ENCODE measurements at places on chromosomes 5 and 9.

- DNase-seq, result no peak
Observed at GRCh38 chr9:127225801-127226625, 38.6 kb upstream of the GARNL3 start.

DNA sequence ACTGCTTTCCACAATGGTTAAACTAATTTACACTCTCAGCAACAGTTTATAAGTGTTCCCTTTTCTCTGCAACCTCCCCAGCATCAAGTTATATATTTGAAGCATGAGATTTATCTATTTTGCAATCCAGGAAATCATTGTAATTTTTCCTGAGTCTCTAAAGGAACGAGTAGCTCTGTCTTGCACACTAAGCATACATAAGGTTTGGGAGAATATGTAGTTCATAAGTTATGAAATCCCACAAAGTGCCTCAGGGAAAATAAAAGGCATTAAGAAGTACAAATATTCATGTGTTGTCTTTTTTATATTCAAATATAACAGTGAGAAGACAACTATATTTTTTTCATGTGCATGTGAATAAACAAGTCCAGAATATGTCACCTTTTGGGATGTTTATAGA is 377.1 kb upstream of the RORB start:
- DNase-seq, result no peak

- DNase-seq, result no peak
Observed at GRCh38 chr5:54455413-54456157, at the start of gene HSPB3. Gene HSPB3, plus strand, starts transcription at chr5:54455699. Its CDS starts 91 bp downstream, at chr5:54455790.

DNA sequence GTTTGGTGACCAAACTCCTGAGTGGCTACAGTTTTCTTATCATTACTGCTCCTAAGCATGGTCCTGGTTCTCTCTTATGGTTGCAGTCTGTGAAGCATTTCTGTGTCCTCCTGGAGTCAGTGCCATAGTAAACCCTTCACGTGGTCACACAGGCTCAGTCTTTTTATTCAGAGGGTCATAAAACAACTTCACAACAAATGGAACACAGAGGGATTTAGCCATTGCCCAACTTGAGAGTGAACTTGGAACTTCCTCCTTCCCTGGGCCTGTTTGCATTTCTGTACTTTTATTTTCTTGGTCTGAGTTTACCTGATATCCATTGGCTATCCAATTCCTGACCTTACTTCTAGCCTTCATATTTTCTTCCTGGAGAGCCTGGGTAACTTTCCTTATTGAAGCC is 144.9 kb downstream of the CCDC192 start:
- no peak for DNase-seq

DNA sequence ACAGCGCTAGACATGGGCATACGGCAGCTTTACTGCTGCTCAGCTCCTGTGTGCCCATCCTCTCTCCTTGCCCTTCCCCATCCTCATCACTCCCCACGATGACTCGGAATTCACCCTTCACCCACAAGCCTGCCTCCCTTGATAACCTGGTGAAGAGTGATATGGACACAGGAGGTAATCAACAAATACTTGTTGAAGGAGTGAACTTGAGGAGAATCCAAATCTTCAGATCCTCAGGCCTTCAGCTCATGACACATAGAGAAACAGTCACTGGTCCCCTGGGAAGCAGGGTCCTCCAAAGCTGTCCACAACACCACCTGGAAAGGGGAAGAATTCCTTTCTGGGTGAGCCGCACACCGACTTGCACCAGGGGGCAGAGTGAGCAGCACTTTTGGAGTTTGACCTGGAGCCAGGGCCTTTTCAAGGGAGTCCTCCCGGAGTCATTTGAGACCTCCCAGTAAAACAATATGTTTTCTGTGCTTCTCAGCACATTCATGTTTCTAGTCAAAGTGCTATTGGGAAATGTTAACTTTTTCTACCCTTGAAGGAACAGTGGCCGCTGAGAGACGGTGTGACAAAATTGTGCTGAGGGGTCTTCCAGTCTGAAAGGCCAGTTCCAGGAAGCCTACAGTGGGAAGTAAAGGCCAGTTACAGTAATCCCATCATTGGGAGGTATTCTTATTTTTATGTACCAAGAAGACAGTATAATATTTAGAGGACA is 332.3 kb downstream of the CWC27 start:
- DNase-seq, result peak; percentile 11

- DNase-seq, result no peak
Observed at GRCh38 chr5:170442391-170442790, 53.2 kb upstream of the KCNMB1 start.

GRCh38 chr5:68673106-68673822 is 420.6 kb upstream of the SLC30A5 start:
- DNase-seq, result no peak

GRCh38 chr5:172043865-172044264 is 37.4 kb upstream of the FBXW11 start:
- DNase-seq, result no peak

DNA sequence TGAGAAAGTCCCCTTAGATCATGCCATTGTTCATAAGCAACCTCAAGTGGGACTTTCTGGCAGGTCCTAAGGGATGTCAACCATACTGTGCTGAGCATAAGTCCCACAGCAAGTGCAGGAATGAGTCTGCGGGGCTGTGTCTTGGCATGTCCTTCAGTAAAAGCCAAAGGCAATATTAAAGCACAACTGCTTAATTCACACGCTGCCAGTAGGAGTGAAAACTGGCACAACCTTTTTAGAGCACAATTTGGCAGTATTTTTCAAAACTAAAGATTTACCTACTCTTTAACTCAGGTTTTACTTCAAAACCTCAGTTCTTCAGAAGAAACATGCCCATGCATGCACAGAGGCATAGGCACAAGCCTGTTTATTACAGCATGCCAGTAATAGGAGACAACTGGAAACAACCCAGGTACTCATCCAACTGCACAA is 24.4 kb upstream of the SMAD5 start:
- no peak for DNase-seq

GRCh38 chr9:136562746-136563495 is 17.1 kb upstream of the NOTCH1 start:
- DNase-seq, result no peak

DNA sequence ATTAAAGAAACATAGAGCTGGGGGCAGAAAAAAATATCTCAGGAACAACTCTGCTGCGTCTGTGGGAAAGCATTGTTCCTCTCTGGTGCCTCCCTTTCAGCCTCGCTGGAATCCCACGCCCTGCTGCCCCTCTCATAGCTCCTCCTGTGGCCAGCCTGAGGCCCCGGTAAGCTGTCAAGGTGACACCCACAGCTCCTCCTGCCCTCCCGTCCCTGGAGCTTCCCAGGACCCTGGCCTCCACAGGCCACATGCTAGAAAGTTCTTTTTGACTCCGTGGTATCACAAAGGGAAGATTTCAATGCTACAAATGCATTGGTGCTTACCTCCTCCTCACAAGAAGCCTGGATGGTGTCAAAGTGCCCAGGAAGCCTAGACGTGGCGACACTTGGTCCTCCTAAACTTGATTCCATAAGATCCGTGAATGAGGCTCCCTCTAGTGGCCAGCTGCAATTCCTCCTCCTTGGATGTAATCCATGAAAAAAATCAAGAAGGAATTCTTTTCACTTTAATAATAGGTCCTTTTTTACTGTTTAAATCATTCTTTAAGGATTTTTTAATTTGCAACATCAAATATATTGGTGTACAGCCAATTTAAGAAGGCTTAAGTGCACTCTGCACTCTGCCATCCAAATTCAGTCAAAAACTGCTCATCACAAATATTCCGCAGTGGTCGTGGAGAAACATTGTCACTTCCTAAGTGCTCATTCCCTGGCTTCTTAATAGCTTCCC is 104.9 kb downstream of the CFAP90 start:
- peak; percentile 43 for DNase-seq

GRCh38 chr5:126953640-126954039 is 76.7 kb downstream of the MARCHF3 start:
- no peak for DNase-seq

DNA sequence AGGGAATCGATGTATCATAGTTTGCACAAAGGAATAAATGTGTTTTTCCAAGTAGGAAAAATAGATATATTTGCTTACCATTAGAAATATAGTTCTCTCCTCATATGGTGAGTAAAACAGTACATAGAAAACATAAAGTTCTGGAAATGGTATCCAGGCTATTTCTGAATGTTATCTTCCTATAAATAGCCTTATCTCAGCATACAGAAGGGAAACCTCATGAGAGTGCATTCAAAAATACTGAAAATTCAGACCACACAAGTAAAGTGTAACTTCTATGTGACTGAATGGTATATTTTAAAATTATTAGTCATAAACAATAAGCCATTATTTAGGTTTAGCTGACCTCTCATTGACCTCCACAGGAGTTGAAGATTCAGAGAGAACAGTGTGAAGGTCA is 43.5 kb downstream of the MOCS2 start:
- no peak for DNase-seq

DNA sequence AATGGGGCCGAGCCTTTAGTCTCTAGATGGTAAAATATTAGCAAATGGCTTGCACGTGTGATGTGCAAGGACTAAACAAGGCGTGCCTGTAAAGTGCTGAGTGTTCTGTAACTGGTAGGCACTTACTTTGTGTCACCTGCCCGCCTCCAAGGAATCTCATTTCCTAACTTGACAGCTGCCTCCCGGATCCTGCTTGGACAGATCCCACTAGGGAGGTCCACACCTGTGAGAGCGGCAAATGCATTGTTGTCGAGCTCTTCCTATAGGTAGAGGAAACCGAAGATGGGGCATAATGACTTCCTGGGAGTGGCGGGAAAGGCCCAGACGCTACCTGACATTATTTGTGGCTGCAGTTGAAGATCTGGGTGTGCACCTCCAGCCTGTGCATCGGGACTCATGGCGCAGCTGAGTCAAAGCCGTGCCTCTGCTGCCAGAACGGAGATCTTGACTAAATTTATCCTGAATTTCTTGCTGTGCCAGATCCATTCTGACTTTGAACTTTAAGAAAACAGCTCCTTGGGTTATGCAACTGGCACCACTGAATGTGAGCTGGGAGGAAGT is 79.8 kb downstream of the TENT4A start:
- DNase-seq, result no peak

GRCh38 chr5:116581910-116582309 is 7.3 kb upstream of the SEMA6A start:
- DNase-seq, result no peak

DNA sequence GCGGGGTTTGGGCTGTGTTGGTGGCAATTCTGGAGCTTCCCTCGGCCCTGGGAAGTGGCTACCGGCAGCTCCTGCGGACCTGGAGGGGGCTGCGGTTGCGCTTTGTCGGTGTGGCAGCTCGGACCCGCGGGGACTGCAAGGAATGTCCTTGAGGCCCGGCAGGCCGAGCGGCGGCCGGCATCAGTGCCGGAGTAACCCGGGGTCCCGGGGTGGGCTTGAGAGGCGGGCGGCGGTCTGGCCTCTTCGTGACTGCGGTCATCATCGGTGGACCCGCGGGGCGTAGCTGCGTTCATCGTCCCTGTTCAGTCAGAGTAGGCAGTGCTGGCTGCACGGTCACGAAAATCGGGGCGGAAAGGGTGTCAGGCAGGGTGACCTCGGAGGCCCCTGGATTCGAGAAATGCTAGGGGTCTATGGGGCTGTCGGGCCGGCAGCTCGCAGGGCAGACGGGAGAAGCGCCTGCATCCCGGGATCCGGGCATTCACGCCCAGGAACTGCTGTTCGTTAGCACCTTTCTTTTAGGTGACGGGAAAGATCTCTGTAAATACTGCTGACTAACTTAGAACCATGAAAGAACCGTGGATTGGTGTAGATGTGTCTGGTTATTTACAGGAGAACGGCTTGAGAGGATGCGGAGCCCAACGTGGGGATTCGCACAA is 474 bp downstream of the HMGCR start:
- DNase-seq, result no peak

DNA sequence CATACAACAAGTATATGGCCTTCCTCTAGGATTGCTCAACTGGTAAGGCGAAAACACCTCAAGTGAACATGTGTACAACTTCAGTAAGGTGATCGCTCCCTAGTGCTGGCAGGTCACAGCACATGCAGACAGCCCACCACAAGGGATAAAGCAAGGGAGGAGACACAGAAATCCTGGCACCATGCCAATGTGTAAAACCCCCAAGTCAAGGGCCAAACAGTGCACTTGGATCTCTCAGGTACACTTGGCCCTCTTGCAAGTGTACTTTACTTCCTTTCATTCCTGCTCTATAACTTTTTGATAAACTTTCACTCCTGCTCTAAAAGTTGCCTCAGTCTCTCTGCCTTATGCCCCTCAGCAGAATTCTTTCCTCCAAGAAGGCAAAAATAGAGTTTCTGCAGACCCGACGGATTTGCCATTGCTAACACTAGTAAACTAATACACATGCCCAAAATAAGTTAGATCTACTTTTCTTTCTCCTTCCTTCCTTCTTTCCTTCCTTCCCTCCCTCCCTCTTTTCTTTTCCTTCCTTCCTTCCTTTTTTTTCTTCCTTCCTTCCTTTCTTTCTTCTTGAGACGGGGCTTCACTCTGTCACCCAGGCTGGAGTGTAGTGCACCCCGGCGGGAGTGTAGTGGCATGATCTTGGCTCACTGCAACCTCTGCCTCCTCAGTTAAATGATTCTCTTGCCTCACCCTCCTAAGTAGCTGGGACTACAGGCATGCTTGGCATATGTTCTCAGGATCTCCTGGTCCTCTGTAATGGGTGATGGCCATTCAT is 6.8 kb upstream of the LNPEP start:
- DNase-seq, result no peak

- peak; percentile 40 for DNase-seq
Observed at GRCh38 chr9:89522261-89522958, 24.5 kb upstream of the SEMA4D start.

DNA sequence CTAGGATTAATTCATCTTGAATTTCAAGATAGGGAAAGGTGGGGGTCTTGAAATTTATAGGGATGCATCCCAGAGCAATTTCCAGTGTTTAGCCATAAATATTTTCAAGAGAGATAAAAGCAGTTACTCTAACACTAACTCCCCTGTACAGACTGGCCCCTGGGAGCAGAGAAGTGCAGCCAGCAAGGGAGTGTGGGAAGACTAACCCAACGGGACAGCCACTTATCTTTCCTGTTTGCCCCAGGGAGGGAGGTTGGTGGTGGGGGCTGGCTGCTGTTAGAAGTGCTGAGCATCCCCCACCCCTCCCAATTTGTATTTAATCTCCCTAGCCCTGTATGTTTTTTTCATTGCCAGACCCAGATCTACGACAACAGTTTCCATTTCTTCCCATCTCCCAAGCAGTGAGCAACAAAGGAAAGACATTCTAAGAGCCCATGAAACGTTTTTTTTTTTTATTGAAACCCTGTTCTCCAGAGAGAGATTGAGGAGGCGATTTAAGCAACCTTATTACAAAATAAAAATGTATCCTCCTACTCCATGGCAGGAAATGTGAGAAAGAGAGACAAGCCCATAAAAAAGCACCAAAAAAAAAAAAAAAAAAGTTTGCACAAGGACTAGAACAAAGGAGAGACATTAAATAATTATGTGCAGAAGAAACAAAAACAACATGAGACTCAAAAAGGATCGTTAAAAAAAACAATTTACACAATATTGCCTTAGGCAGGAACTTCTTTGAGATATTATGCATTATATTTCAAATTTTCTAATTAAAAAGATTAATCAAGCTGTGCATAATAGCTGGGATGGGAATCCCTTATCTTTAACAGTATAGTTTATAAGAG is 343.4 kb downstream of the ARHGEF28 start:
- DNase-seq, result no peak

- no peak for DNase-seq
Observed at GRCh38 chr9:97900103-97900737, 22.1 kb downstream of the TRMO start.

Measured in stimulated activated CD4-positive, alpha-beta T cell treated with anti-CD3 and anti-CD28 coated beads, TNF-alpha, amount 100 ng/mL, for 48 hours (primary cell).